ENCODE measurements at places on chromosomes 7 and 10.

DNA sequence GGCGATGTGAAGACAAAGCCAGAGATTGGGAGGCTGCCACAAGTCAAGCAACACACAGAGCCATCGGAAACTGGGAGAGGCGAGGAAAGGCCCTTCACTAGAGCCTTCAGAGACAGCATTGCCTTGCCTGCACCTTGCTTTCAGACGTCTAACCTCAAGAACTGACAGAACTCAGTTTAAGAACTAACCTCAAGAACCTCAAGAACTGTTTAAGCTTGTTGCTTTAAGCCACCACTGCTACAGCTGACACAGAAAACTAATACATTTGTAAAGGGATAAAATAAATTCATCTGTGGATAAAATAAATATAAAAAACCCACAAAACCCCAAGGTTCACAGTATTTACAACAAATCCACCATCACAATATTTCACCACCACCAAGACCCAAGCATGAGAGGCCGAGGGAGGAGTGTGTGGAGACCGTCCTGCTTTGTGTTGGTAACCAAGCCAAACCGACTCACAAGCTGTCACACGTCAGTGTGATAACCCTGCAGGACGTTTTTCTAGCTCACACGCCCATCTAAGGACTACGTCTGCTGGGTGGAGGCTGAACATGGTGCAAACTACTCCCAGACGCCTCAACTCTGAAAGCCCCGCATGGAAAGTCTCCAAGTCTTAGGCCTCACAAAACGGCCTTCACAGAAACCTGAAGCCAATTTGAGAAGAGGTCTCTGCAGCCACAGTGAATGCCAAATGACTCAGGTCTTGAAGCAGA lies 116.8 kb downstream of the ABLIM1 start:
- peak; percentile 74 for DNase-seq

- DNase-seq, result no peak
These were observed 139.8 kb upstream of the AOAH start for GRCh38 chr7:36863901-36864701.

DNA sequence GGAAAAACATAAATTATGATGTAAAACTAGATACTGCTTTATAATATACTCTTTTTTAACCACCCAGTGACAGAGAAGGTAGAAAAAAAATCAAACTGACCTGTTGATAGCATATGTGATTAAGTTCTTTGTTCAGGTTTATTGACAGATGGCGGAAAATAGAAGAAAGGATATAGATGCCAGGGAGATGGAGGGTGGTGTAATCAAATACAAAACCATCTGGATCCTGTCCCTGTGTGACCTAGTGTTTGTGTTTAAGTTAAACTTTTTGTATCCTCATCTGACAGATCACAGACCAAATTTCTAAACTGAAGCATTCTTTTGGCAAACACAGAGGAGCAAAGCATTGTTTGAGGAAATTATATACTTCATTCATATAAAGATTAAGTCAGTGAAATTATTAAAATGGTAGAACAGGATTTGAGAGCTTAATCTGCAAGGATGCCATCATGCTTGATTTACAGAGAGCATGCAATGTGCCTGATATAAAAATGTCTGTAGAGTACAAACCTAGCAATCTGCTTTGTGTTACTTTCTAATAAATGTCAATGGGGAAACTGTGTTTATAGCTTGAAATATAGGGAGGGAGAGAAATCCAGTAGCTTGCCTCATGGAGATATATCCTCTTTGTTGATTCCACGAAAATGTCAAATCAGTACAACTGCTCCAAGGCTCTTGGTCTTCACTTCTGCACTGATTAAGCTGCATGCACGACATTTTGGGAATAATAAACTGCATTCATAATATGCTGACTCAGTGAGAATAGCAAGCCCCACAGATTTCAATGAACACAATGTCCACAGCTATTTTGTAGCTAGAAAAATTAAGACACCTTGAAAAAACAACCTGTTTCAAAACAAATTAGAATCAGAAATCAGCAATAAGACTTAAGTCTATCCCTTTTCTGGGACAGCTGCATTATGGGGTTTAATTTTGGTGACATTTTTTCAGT lies 39.0 kb downstream of the SEM1 start:
- no peak for DNase-seq

- DNase-seq, result no peak
These were observed 155.0 kb downstream of the GALNT17 start for GRCh38 chr7:71286924-71287323.

GRCh38 chr10:103890194-103890658 lies 27.8 kb downstream of the STN1 start:
- no peak for DNase-seq

DNA sequence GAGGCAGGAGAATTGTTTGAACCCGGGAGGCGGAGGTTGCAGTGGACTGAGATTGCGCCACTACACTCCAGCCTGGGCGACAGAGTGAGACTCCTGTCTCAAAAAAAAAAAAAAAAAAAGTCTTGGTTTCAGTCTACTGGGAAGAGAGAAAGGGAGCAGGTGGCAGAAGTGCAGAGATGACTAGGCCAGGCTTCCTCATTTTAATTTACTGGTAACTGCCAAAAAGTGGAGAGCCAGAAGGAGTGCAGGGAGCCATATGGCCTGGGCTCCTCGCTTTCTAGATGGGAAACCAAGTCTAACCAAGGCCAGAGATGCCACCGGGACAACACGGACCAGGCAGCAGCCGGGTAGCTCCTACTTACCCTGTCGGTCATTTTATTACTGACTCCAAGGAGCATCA lies 12.2 kb downstream of the SEPHS1 start:
- DNase-seq, result no peak

DNA sequence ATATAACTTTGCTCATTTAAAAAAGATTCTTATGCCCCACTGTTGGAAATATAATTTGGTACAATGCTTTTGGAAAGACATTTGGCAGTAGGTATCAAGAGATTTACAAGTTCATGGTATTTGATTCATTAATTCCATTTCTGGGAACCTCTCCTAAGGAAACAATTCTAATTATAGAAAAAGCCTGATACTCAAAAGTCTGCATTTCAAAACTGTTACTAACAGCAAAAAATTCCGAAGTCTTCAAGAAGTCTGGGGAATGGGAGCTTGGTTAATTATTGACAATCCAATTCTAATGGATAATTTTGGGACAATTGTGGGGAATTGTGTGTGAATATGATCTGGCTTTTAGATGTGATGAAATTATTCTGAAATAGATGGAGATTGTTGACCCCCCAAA lies 59.6 kb downstream of the HDAC9 start:
- peak; percentile 9 for DNase-seq

DNA sequence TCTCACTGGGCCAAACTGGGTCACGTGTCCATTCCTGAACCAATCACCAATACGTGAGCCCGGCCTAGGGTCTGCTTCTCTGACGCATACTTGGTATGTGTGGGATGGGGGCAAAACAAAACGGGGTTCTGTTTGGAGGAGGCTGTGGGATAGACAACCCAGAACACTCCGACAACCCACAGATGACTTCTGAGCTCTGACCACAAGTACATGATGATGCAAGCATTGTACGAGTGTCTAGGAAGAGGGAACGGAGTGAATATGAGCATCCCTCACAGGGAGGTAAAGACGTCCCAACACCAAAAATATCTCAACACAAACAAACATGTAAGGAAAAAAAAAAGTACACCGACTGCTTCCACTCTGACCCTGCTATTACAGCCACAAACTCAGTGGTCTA lies 5.6 kb downstream of the DAGLB start:
- no peak for DNase-seq

All from AG08395 (cell line).